ENCODE measurements at places on chromosomes 3 and 15.

DNA sequence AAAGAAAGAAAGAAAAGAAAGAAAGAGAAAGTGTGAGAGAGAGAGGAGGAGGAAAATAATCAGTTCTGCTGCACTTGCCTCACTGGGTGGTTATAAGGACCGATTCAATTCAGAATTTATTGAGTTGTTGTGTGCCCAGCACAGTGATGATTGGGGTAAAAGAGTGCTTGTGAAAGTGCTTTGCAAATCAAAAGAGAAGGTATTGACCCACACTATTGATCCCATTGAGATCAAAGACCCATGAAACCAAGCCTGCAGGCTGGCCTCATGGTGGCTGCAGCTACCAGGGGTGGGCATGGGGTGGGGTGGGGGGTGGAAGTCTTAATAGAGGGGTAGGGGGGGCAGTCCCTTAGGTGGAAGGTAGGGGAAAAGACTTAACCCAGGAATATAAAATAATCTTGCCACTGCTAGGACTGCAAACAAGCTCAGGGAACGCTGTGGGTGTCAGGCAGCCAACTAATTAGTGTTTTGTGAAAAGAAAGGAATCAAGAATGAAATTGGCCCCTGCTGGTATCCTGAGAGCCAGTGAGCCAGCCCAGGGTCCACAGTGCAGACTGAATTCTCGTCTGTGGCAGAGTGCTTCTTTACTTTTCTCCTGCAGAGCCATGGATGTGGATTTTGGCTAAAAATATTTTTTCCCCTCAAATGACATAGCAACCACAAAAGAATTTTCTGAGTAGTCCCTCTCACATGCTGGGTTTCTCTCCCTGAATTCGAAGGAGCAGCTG, 34.2 kb downstream of the CLEC3B start:
- DNase-seq = no peak

DNA sequence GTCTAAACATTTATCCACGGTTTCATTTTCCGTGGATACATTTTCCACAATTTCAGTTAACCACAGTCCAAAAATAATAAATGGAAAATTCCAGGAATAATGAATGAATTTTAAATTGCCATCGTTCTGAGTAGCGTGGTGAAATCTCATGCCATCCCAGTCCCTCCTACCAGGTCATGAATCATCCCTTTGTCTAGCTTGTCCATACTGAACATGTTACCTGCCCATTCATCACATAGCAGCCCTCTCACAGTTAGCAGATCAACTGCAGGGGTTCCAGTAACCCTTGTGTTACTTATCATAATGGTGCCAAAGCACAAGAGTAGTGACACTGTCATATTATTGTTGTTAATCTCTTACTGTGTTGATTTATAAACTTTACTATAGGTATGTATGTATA, 124.5 kb downstream of the GSK3B start:
- no peak for DNase-seq

DNA sequence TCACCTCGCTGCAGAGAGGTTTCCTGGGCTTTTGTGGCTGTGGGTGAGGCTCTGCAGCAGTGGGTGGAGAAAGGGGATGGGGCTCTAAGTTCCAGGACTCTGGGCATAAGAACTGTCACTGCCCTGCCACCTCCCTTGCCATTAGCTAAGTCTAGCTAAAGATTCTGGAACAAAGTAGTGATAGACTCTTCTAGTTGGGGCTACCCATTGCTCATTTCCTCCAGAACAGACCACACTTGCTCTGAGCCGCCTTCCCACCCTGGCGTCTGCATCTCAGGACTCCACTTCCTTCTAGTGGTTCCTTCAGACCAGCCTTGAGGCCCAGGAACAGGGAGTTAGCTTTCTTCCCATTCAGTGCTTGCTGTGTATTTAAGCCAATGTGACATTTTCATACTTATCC, 7.5 kb downstream of the ARHGAP31 start:
- DNase-seq = no peak

DNA sequence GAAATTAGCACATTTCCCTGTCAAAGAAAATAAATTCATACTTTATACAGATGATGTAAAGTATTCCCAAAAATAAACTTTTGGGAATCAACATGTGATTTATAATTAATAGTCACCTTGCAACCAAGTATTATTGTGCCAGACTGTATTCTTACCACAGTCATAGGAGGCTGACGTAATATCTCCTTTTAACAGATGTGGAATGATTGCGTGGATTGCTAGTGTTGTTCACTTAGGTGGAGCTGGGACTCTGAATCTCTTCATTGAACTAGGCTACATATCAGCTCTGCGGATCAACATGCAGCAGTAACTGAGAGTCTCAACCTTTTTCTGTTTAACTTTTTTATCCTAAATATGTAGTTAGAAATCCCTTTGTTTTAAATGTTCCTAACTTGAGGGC, 37.2 kb downstream of the PXK start:
- no peak for DNase-seq

GRCh38 chr15:45234562-45235235, 17.3 kb upstream of the SLC28A2 start:
- DNase-seq = no peak

- DNase-seq = no peak
These were observed 45.5 kb downstream of the LSAMP start for GRCh38 chr3:116399701-116400226.

- no peak for DNase-seq
These were observed 2.0 kb upstream of the HYAL2 start for GRCh38 chr3:50324351-50325112.

DNA sequence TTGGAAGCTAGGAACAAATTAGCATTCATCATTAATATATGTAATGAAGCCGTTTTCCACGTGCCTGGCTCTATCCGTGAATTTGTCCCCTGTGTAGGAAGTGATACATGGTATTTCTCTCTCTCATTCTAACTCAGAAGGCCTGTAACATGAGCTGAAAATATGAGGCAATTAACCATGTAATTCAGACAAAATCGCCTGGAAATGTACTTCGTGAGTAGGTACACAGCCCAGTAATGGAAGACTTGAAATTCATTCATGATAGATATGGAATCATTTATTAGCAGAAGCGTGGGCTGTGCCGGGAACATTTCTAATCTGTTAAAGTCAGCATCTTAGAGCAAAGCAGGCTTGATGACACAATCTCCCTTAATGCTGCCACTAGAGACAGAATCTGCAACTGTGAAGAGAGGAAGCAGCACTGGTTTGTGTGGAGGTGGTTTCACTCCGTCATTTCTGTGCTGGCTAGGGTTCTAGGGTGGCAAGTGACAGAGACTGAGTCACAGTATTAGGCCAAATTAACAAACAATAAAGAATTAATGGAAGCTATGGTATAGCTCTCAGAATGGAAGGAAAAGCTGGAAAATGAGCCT, 225.0 kb upstream of the PROK2 start:
- peak; percentile 39 for DNase-seq

- no peak for DNase-seq
These were observed 13.2 kb downstream of the USP3 start for GRCh38 chr15:63517628-63518027.

DNA sequence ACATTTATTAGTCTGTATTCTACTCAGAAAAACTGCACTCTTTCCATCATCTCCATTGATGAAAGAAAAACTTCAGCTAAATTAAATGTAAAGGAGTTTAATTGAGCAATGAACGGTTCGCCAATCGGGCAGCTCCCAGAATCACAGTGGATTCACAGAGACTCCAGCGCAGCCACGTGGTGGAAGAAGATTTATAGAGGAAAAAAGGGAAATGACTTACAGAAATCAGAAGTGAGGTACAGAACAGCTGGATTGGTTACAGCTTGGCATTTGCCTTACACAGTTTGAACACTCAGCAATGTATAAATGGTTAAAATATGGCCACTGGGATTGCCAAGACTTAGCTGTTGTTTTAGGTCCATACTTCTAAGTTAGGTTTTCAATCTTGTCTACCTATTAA, 2.8 kb upstream of the SUCLG2 start:
- no peak for DNase-seq

GRCh38 chr15:44193651-44194322, 1.3 kb downstream of the FRMD5 start:
- DNase-seq = no peak

- DNase-seq = no peak
These were observed 817 bp upstream of the PLXNA1 start for GRCh38 chr3:126982126-126982470.

- DNase-seq = no peak
These were observed 1.2 kb upstream of the LRRC34 start for GRCh38 chr3:169813757-169814517.

GRCh38 chr3:150220799-150221198, 187.3 kb upstream of the TSC22D2 start:
- no peak for DNase-seq

- DNase-seq = peak; percentile 74
These were observed 11.4 kb downstream of the GPR87 start for GRCh38 chr3:151305060-151305774.

DNA sequence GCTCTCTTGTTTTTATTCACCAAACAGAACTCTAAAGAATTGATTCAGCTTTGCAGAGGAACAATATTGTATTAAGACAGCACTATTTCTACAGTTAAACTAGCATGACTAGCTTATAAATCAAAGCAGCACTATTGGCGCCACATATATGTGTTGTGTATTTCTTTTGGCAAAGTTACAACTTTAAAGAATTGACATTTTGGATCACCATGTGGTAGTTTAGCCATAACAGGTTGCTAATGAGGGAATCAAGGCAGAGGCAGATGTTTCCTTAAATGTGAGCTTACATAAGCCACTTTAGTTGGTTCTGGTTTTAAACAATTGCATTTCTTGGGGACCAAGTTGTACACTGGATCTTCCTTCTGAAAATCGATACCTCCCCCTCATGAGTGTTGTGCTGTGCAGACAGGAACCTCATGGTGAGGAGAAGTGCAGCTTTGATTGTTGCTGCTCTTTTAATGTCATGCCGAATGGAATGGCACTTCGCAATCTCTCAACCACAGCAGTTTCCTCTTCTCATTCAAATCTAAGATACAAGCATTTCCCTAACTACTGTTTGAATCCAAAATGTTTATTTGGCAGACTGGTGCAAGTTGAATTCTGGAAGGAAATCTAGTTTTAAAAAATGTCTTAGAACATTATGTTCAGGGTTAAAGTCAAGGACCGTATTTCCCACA, 151.2 kb downstream of the MYRIP start:
- DNase-seq = peak; percentile 27

DNA sequence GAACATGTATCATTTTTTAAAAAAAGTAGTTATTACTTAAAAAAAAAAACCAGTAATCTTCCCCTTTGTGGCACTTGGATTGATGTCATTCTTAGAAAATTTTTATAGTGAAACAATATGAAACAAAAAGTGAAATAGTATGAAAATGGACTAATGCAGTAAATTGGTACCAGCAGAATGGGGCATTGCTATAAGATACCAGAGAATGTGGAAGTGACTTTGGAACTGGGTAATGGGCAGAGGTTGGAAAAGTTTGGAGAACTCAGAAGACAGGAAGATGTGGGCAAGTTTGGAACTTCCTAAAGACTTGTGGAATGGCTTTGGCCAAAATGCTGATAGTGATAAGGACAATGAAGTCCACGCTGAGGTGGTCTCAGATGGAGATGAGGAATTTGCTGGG, 66.6 kb downstream of the TTC23 start:
- DNase-seq = no peak

DNA sequence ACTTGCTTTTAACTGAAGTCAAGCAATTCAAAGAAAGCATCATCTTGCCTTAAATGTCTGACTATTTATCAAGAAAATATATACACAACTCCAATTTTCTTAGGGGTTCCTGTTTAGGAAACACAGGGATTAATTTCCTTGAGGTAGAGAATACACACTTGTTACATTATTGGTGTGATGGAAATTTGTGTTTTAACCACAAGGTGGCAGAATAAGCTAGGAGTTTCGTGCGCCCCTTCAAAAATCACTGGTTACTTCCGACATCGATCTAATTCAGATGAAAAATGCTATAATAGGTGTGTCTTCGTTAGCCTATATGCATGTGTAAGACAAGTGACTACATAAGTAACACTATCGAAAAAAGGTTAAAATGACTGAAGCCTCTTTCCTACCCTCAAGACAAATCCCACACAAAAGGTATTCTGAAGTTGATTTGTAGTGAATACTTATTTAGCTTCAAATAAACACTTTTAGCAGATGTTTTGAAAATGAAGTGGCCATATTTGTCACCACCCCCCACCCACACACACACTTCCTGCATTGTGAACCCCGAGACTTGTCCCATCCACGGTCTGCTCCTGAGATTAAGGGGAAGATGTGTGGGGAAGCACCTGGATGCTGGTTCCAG, 246.5 kb downstream of the ROBO1 start:
- peak; percentile 18 for DNase-seq

GRCh38 chr3:146342989-146343388, 92.1 kb upstream of the PLSCR4 start:
- no peak for DNase-seq

DNA sequence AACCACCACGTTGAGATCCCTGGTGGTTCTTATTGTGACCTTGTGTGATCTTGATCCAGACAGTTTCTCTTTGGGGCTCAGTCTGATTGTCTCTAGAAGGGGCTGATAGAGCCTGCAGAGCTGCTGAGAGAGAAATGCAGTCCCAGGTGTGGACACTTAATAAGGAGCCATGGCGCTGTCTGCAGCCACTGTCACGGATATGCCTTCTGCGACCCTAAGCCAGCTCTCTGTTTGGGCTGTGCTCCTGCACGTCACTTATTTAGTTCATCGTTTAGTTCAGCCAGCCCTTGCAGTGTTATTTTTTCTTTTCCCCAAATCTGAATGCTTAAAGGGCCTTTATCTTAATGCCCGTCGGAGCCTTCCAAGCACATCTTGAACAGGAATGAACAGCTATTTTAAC, 12.0 kb downstream of the SLC6A1 start:
- DNase-seq = no peak

- no peak for DNase-seq
These were observed 105.4 kb downstream of the PTPRG start for GRCh38 chr3:61666615-61667330.

Measured in stromal cell of bone marrow (primary cell).